ENCODE measurements at places on chromosomes 3 and 15.

GRCh38 chr3:46369675-46370132 is 1.0 kb upstream of the CCR5 start:
- peak overlapping the region; percentile 52 for H3K27ac ChIP-seq
- H3K4me3 ChIP-seq = no peak overlapping the region
- no peaks in the 10 kb centered on the region for H3K27me3 ChIP-seq

DNA sequence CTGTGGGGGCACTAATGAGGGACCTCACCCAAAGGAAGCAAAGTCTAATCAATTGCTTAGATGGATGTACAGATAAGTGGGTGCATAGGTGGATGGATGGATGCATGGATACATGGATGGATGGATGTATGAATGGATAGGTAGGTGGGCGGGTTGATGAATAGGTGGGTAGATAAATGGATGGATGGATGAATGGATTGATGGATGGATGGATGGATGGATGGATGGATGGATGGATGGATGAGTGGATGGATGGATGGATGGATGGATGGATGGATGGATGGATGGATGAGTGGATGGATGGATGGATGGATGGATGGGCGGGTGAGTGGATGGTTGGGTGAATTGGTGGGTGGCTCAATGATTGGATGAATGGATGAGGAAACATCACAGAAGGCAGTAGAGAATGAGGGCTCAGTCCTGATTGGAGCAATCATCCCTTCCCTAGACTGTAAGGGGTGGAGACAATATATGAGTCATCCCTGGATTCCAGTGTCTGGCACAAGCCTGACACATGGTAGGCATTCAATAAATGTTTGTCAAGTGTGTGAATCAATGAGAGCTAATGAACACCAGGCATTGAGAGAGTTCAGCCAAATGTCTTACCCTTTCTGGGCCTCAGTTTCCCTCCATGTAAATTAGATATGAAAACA is 40.4 kb upstream of the PXYLP1 start:
- no peak overlapping the region for H3K27ac ChIP-seq
- no peaks in the 10 kb centered on the region for H3K27me3 ChIP-seq
- peaks cover 6% of the 10 kb centered on the region for H3K4me1 ChIP-seq
- H3K36me3 ChIP-seq = no peaks in the 10 kb centered on the region
- H3K4me3 ChIP-seq = no peak overlapping the region

DNA sequence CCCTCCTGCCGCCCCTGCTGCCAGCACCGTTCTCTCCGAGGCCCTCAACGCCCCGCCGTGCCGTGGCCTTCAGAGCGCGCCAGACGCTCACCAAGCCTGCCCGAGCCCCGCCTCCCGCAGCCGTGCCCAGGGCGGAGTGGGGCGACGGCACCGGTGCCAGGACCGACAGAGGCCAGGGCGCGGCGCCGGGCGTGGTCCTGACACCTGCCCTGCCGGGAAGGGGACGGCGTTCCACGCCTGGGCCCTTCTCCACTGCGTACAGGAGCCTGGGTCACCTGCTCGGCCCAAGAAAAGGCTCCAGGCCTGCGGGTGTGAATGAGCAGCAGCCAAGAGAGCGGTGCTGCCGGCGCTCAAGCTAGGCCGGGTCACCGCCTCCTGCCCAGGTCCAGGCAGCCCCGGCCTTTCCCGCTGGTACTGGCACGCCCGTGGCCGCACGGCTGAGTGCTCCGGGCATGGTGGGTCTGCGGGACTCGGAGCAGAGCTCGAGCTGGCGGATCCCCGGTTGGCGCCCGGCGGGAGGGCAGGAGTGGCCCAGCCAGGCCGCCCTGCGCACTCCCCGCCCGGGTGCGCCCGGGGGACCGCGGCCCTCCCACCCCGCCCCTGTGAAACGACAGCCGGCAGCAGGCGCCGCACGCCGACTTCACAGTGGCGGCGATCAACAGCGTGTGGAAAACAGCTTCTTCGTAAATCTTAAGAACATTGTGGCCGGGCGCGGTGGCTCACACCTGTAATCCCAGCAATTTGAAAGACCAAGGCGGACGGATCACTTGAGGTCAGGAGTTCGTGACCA is 4.2 kb downstream of the OCA2 start:
- no peak overlapping the region for H3K4me3 ChIP-seq
- peaks cover 37% of the 10 kb centered on the region for H3K27me3 ChIP-seq
- DNase-seq = no peak
- H3K27ac ChIP-seq = no peak overlapping the region

DNA sequence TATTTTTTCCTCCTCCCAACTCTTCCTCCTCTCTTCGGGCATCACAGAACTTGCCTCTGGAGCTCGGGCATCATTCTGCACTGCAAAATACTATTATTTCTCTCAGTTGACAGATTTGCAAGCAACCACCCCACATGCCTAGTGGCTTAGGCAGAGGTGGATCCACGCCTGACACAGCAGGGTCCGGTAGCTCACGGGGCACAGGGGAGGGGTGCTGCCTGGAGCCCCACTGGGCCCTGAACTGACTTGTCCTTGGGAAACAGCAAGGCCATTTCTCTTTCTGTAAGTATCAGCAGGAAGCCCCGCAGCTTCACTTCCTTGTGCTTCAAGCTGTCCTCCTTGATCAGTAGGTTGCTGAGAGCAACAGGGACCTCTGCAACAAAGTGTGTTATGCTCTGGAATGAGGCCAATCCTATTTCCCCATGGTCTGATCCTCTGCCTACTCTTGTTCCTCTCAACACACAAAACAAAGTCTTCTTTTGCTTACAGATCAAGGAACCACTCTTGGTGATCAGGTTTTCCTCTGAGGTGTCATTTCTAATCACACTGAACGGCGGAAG is 69.1 kb downstream of the FAM174B start:
- no peaks in the 10 kb centered on the region for H3K27me3 ChIP-seq
- no peaks in the 10 kb centered on the region for H3K4me1 ChIP-seq
- no peak overlapping the region for H3K27ac ChIP-seq
- H3K36me3 ChIP-seq = no peaks in the 10 kb centered on the region
- H3K4me3 ChIP-seq = no peak overlapping the region

- H3K27ac ChIP-seq = no peak overlapping the region
- DNase-seq = no peak
- H3K27me3 ChIP-seq = no peaks in the 10 kb centered on the region
- H3K4me3 ChIP-seq = no peak overlapping the region
Measured at GRCh38 chr3:5430701-5431100, 243.2 kb downstream of the EDEM1 start.

DNA sequence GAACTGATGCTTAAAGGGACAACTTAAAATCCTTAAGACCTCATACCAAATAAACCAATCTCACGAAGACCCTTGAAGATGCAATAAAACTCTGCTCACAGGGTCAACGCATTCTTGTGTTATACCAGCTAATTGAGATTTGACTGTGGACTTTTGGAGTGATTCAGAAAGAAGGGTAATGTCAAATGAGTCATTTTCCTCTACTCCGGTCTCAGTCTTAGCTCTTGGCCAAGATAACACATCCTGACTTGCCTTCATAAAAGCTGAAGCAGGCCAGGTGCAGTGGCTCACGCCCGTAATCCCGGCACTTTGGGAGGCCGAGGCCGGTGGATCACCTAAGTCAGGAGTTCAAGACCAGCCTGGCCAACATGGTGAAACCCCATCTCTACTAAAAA is 3.8 kb downstream of the PKM start:
- peaks cover 66% of the 10 kb centered on the region for H3K4me1 ChIP-seq
- DNase-seq = no peak
- H3K27ac ChIP-seq = peak overlapping the region; percentile 77
- H3K4me3 ChIP-seq = peak overlapping the region; percentile 19
- peaks cover 12% of the 10 kb centered on the region for H3K36me3 ChIP-seq
- H3K27me3 ChIP-seq = no peaks in the 10 kb centered on the region

DNA sequence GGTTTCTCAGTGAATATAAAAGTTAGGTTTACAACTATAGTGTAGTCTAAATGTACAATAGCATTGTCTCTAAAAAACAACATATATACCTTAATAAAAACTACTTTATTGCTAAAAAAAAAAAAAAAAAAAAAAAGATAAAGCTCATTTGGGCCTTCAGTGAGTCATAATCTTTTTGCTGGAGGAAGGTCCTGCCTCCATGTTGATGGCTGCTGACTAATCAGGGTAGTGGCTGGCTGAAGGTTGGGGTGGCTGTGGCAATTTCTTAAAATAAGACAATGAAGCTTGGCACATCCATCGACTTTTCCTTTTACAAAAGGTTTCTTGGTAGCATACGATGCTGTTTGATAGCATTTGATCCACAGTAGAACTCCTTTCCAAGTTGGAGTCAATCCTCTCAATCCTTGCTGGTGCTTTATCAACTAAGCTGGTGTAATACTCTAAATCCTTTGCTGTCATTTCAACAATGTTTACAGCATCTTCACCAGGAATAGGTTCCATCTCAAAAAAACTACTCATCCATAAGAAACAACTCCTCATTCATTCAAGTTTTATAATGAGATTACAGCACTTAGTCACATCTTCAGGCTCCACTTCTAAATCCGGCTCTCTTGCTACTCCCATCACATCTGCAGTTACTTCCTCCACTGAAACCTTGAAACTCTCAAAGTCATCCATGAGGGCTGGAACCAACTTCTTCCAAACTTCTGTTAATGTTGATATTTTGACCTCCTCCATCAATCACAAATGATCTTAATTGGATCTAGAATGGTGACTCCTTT is 13.3 kb downstream of the ZNF280D start:
- no peaks in the 10 kb centered on the region for H3K36me3 ChIP-seq
- H3K4me1 ChIP-seq = peaks cover 21% of the 10 kb centered on the region
- DNase-seq = no peak
- H3K4me3 ChIP-seq = no peak overlapping the region
- no peak overlapping the region for H3K27ac ChIP-seq

DNA sequence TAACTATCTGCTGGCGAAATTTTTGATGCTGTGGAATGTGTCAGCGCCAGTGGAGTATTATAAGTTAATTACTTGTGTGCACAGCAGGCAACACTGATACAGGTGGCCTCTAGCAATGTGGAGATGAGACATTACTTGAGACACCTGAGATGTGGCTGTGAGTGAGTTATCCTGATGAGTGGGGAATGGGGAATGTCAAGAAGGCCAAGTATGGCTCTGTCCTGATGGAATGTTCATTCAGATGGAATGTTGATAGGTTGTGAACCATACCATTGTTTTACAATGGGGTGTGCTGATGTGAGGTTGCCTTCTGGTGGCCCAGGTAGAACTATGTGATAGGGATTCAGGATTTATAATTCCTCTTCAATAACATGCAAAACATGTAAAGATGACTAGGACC is 404.8 kb downstream of the PTPRG start:
- H3K36me3 ChIP-seq = no peaks in the 10 kb centered on the region
- H3K4me1 ChIP-seq = no peaks in the 10 kb centered on the region
- H3K27ac ChIP-seq = no peak overlapping the region
- H3K4me3 ChIP-seq = no peak overlapping the region
- DNase-seq = no peak
- no peaks in the 10 kb centered on the region for H3K27me3 ChIP-seq

DNA sequence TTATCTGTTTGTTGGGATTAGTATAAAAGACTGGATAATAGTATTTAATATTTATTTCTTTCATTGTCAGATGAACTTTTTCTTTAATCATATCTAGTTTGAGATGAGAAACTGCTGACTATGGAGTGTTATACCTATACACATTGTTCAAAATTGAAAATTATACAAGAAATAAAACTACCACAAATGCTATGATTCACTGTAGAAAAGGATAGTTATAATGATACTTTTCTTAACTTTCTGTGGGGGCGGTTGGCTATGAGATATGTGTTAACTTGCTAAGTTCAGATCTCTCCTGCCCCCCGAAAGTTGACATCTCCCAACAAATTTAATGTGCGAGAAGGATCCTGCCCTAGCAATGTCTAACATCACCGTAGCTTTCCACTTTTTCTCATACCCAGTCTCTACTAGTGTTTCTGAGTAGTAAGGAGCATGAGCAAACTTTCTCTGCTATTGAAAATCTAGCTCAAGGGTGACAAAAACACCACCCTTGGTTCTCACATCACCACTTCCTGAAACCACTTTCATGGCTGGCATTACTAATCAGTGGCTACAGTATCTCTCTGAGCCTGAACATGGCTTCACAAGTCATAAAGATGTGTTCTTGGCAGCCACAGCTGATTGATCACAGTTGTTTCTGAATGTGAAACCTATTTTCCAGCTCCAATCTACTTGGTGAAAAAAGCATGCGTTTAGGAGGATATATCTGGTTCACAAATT is 15.8 kb upstream of the SAMMSON start:
- H3K4me1 ChIP-seq = no peaks in the 10 kb centered on the region
- H3K36me3 ChIP-seq = no peaks in the 10 kb centered on the region
- H3K27ac ChIP-seq = no peak overlapping the region
- no peak overlapping the region for H3K4me3 ChIP-seq

DNA sequence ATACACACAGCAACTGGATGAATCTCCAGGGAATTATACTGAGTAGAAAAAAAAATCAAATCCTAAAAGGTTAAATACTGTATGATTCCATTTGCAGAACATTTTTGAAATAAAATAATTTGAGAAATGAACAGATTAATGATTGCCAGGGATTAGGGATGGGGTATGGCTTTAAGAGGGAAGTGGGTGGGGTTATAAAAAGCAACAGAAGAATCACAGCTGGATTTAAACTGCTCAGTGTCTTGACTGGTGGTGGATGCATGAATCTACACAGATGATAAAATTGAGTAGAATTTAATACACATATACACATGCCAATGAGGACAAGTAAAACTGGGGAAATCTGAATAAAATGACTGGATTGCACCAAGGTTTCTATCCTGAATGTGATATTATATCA is 79.7 kb upstream of the GOLGA8B start:
- no peak overlapping the region for H3K27ac ChIP-seq
- H3K36me3 ChIP-seq = no peaks in the 10 kb centered on the region
- no peaks in the 10 kb centered on the region for H3K27me3 ChIP-seq
- no peak overlapping the region for H3K4me3 ChIP-seq
- no peaks in the 10 kb centered on the region for H3K4me1 ChIP-seq

- no peak for DNase-seq
- no peaks in the 10 kb centered on the region for H3K4me1 ChIP-seq
- H3K27ac ChIP-seq = no peak overlapping the region
- H3K27me3 ChIP-seq = no peaks in the 10 kb centered on the region
Measured at GRCh38 chr15:100786139-100786531, 93.5 kb upstream of the ALDH1A3 start.

- H3K36me3 ChIP-seq = no peaks in the 10 kb centered on the region
- H3K27ac ChIP-seq = no peak overlapping the region
- DNase-seq = no peak
- no peak overlapping the region for H3K4me3 ChIP-seq
Measured at GRCh38 chr3:109353057-109353456, 15.7 kb upstream of the DPPA4 start.

DNA sequence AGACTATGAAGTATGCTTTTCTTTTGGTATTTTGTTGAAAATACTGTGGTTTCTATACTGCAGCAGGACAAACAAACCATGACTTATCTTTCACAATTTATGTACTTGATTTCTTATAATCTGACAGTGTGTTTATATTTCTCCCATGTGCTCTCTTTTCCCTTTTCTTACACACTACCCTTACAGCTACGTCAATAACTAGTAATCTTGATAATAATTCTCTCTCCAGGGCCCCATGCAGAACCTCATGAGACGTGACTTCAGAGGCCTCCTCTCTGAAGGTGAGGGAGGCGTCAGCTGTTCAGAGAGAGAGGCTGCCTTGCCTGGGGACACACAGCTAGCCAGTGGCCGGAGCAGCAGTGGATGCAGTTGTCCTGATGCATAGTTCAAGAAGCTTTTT is 35.9 kb downstream of the KY start:
- no peak overlapping the region for H3K4me3 ChIP-seq
- no peak for DNase-seq
- no peaks in the 10 kb centered on the region for H3K4me1 ChIP-seq
- H3K27me3 ChIP-seq = no peaks in the 10 kb centered on the region

- peaks cover 9% of the 10 kb centered on the region for H3K36me3 ChIP-seq
- DNase-seq = no peak
- no peaks in the 10 kb centered on the region for H3K4me1 ChIP-seq
- no peak overlapping the region for H3K4me3 ChIP-seq
Measured at GRCh38 chr3:127613406-127613805, 15.2 kb downstream of the MCM2 start.

All from CD4-positive, alpha-beta memory T cell (primary cell).